ENCODE measurements at places on chromosomes 1 and 21. TPM values are rescaled to one million over a fixed set of nuclear protein-coding genes. Genes with fewer than 3 reads are reported as not detected.

DNA sequence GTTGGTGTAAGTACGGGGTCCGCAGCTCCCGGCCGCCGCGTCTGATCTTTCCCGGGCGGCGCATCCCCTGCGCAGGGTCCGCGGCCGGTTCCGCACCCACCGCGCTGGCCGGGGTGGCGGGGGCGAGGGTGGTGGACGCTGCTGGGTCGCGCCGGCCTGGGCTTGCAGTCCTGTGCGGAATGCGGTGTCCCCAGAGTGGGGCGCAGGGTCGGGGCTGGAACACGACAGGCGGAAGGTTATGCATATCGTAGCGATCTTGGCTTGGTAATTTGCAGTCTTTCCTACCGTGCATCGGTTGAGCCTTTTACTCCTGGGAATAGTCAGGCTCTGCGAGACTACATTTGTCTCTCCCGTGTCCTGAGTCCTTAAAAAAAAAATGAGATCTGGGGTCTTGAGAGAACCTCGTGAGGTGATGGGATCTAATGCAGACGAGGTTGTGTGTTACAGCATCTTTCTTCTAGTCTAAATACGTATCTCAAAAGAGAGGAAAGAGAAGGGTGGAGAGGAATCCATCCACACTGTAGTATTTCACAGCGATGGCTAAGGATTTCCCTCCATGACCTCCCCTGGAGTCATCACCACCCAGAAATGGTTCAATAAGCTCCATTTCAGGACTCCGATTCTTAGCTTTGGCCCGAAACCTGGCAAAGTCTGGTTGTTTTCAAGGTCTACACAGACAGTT is 572 bp downstream of the ATP1B1 start:
- no peak for DNase-seq

DNA sequence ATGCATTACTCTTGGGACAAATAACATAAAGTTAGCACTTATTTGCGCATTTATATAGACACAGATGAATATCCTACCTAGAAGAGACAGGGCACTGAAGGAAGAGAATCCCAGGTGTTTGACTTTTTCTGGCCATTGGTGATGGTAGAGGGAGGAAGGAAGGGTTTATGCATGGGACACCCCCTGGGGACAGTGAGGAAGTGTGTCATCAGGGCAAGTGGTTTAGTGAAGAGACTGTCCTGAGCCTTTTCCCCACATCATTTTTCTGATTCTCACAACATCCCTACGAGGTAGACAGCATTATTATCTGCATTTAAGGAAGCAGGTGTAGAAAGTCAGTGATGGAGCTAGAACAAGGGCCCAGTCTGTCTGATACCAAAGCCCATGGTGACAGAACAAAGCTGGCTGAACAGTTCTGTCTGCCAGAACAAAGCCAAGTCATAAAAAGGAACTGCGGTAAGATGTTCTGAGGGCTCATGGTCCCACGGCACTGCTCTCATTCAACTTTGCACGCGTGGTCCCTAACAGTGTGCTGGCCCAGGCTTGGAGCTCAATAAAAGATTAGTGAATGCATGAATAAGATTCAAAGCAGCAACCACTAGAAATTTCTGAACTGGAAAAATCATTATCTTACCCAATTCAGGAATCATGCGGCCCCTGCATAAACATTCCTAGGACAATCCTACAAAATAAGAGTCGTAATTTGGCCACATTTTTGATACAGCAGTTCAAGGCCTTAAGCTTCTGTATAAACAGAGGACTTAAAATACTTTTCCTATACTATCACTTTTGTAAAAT is 12.2 kb upstream of the CDC42BPA start:
- DNase-seq = no peak

GRCh38 chr1:5720484-5720883 is 271.7 kb downstream of the NPHP4 start:
- DNase-seq = no peak

DNA sequence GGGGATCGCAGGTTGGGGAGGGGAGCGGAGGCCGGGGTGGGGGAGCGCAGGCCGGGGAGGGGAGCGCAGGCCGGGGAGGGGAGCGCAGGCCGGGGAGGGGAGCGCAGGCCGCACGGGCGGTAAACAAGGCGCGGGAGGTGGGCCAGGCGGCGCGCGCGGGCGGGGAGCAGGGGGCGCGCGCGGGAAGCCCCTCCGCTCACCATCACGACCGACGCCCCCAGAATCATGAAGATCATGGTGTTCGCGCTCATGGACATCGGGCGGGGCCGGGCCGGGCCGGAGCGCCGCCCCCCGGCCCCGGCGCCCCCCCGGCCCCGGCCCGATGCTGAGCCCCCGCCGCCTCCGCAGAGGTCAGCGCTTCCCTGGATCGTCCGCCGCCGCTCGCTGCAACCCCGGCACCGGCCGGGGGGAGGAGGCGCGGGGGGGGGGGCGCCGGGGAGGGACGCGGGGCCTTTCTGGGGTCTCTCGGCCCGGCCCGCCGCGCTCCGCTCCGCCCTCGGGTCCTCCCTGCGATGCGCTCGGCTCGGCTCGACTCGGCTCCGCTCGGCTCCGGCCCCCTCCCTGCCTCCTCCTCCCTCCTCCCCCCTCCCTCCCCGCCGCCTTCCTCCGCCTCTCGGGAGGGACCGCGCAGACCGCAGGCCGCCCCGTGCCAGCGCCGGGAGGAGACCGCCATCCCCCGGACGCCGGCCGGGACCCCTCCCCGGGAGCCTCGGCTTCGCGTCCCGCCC is at the start of gene TMEM240:
TMEM240 (minus strand) TSS at position 535 of the 728 bp plus-strand sequence; CDS start at position 257, 278 bp downstream.
- DNase-seq = peak; percentile 20

DNA sequence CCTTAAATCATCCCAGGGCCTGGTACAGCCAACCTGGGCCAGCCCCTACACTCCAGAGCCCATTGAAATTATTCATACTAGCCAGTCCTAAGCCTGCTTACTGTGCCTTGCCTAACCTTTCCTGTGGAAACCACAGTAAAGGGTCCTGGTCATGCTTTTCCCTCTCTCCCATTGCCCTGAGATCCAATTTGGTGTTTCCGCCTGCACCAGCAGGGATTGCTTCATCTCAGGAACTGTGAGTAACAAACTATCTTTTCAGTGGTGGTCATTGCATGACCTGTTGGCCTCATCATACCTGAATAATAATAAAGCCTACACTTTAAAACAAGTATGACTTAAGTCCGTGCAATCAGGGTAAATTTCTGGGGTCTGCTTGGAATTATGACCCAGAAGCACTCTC is 18.7 kb upstream of the GALNT2 start:
- DNase-seq = no peak

- no peak for DNase-seq
Observed at GRCh38 chr1:38244218-38244845, 197.7 kb upstream of the POU3F1 start.

DNA sequence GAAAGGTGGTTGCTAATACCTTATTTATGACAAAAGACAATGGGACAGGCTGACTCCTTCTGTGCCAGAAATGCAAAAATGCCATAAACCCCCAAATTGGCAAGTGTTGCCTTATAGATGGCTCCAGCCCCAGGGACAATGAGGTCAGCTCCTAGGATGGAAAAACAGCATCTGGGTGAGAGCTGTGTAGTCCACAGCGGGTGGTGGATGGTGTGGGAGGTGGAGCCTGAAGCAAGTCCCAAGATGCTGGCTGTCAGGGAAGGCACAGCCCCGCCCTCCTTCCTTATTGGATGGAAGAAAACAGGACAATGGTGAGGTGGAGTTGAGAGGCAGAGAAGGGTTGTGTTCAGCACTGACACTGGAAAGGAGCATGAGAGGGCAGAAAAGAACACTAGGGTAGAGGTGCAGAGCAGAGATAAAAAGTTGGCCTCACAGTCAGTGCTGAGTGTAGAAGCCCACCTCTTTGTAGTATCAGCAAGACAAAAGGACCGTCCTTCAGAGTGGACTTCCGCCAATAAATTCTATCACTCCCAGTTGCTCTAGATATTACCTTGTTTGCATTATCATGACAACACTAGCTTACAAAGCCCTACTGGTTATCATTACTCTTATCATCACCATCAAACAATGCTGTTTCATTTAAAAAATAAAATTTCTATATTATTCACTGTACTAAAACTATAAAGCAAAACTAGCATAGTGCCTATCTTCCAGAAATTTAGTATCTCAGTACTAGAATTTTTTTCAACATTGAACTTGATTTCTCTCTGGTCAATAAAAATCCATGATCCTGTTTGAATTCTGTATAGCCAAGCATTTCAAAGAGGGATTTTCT is 3.7 kb upstream of the SDE2 start:
- no peak for DNase-seq

- no peak for DNase-seq
Observed at GRCh38 chr1:9037476-9038337, 11.5 kb upstream of the SLC2A7 start.

DNA sequence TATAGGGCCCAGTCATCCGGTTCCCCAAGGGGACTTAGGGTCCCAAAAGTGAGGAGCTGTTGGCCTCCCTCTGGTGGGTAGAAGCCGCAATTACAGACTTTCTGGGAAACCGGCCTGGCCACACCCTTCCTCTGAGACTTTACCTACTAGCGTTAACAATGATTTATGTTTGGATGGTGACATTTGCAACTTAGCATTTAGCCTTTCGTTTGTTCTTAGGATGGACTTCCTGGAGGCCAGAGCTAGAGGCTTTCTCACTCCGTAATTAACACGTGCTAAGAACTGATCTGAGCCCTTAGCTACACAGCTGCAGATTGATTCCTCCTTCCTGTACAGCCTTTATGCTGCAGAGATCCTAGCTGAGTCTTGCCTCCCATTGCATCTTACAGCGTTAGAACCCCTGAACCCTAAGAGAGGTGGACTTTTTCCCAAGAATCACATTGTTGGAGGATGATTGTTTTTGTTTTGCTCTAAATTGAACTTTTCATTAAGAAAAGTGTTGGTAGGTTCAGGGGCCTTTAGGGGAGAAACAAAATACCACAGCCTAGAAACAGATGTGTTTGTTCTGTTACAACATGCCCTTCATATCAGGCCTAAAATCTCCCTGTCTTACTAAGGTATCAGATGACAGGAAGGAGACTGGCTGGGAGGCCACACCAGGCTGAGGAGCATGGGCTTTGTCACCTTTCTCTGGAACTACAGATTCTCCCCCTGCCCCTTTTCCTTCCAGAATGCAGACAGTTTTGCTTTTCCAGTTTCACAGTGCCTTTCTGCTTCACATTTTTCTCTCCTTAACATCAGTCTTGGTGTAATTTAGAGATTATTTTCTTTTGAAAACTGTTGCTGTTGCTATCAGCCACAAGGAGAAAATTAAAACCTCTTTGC is 1.9 kb downstream of the S100A11 start:
- peak; percentile 66 for DNase-seq

- DNase-seq = peak; percentile 39
Observed at GRCh38 chr1:227728059-227728891, 6.8 kb downstream of the JMJD4 start.

- DNase-seq = no peak
Observed at GRCh38 chr1:59156051-59156450, 140.8 kb upstream of the FGGY start.

DNA sequence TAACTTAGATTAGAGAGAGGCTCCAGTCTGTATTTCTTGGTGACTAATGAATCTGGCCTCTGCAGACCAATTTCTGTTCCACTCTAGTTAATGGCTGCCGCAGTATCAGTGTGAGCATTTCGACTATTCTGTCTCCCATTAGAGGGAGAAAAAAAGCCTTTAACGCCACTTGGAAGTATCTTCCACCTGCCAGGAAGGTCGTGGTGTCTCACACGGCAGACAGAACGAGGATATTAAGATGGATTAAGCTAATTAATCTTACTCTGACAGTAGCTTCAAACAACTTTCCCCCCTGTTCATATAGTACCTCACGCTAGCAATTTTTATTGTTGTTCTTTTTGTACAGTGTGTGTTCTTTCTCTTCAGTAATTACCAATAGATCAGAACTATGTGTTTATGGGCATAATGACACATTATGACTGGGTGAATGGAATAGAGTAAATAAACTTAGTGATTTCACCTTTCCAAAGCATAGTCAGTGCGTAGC is 153.8 kb downstream of the ADGRL2 start:
- no peak for DNase-seq

GRCh38 chr1:154405747-154406571 is 816 bp downstream of the IL6R start:
- DNase-seq = no peak

DNA sequence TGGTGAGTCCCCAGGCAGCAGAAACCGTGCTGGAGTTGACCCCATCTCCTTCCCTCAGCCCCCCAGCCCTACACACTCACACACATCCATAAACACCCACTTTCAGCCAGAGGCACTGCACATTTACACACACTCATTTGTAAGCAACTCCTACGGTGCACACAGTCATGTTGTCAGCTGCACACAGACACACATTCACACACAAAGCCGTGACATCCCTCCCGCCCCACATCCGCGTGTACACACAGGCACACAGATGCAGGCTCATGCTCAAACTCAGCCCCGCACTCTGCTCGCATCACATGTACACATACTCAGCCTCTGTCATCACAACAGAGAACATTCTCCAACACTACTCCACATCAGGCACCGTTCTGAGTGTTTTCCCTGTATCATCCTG is 47.6 kb downstream of the LACTBL1 start:
- DNase-seq = no peak

DNA sequence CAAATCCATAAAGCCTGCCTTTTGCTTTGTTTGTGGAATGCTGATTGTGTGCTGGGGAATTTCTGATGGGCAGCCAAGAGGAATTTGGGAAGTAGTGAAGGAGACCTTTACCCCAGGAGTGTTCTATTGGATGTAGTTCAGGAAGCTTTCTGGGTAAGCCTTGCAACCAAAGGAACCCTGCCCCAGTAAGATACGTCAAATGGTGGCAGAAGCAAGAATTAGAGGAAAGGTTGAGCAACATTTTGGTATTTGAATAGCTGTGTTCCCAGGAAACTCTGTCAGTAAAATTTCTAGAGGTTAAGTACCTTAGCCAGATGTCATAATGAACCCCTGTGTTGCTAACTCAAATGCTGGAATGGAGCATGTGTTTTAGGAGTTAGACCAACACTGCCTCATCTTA is 6.4 kb downstream of the MGST3 start:
- no peak for DNase-seq

DNA sequence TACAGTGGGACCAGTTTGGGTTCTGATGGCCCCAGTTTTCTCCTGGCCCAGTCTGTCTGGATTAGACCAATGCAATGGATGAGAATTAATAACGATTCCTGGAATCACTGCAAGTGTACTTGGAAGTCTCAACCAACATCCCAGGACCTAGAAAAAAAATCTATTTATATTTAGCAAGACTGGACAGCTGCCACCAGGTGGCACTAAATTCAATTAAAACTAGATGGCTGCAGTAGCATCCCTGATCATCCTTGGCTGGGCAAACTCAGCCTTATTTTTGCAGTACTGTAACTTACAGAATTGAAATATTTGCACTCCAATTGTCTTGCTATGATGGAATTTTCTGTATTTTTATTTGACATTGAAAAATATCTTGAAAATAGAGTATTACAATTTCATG is 165.7 kb downstream of the NCAM2 start:
- peak; percentile 11 for DNase-seq

DNA sequence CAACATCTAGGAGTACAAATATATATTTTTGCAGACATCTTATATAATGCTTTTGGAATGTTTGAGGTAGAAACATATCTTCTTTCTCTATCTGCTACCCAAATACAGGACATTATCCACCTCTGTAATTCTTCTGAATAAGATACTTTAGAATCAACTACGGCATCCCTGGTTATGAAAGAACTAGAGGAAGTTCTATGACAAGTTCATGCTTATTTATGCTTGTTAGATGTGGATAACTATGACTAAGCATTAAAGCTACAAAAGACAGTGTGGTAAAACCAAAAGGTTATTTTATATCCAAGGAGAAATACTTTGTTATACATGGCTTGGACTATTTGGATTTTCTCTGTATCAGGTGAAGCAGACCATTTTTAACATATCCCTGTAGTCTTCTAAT is 894.0 kb downstream of the KCNT2 start:
- DNase-seq = no peak

- no peak for DNase-seq
Observed at GRCh38 chr21:38734646-38735365, 70.9 kb upstream of the ETS2 start.

RGS1 gene
- 4.2 TPM for total RNA-seq

SGIP1 gene
- not detected for total RNA-seq

Measured in activated T-helper 2 cell treated with anti-CD3 and anti-CD28 coated beads, Interferon-gamma antibody, Interleukin-2, Interleukin-4, amounts not matched to agents 10 μg/mL and 5 μg/mL and 100 μg/mL, durations not matched to agents 14 hours and 24 hours and 36 hours (primary cell).